ENCODE measurements at places on chromosomes 1 and 21.

GRCh38 chr1:54548389-54549044 is 489 bp downstream of the ACOT11 start:
- DNase-seq, result no peak

GRCh38 chr1:44660176-44660575 is 14.1 kb downstream of the TMEM53 start:
- DNase-seq, result peak; percentile 82

DNA sequence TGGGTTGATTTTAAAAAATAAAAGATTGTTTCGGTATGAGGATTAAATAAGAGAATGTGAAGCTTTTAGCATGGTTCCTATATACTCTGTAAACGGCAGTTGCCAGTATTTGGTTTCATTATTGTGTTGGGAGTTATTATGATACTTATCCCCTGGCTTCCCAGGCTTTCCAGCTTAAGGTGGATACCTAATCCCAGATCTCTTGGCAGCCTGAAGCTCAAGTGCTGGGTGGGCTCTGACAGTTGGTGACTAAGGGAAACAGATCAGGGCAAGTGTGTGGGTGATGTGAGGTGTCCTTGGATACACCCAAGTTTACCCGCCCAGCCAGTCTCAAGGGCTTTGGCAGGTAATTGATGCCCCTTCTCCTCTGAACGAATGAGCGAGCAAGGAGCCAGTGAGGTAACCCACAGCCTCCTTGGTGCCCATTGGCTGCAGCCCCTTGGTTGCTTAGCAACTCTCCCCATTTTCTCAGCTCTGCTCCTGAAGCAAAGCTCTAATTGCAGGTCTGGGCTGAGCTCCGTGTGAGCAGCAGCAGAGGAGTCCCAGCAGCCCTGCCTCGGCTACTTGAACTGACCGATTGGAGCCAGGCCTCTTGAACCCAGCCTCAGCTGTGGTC is 6.1 kb downstream of the IPO13 start:
- DNase-seq, result peak; percentile 36

GRCh38 chr1:77276941-77277340 is 4.9 kb upstream of the AK5 start:
- DNase-seq, result no peak

GRCh38 chr1:213994888-213995287 is 7.1 kb downstream of the PROX1 start:
- DNase-seq, result peak; percentile 24

DNA sequence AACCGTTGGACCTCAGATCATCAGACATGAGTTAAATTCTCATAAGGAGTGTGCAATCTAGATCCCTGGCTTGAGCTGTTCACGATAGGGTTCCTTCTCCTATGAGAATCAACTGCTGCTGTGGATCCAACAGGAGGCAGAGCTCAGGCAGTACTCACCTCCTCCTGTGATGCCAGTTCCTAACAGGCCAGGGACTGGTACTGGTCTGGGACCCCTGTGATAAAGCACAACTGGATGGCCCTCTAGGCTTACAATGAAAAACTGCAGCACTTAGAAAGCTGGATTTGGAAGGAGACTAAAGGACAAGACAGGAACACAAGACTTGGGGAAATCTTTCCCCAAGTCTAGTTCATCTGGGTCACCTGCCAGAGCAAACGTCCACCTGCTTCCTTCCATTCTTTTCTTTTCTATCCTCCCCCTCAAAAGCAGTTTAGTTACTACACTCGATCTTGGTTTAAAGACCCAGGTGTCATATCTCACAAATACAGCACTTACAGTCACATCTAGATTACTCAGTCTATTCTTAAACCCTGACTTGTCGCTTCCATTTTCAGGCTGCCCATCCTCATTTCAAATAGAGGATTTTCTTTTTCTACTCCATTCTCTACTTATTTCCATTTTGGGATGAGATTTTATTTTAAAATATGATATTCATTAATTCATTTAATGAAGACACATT is 59.8 kb downstream of the PTPN14 start:
- DNase-seq, result no peak

- no peak for DNase-seq
These were observed 85.0 kb downstream of the RGS21 start for GRCh38 chr1:192401825-192402224.

DNA sequence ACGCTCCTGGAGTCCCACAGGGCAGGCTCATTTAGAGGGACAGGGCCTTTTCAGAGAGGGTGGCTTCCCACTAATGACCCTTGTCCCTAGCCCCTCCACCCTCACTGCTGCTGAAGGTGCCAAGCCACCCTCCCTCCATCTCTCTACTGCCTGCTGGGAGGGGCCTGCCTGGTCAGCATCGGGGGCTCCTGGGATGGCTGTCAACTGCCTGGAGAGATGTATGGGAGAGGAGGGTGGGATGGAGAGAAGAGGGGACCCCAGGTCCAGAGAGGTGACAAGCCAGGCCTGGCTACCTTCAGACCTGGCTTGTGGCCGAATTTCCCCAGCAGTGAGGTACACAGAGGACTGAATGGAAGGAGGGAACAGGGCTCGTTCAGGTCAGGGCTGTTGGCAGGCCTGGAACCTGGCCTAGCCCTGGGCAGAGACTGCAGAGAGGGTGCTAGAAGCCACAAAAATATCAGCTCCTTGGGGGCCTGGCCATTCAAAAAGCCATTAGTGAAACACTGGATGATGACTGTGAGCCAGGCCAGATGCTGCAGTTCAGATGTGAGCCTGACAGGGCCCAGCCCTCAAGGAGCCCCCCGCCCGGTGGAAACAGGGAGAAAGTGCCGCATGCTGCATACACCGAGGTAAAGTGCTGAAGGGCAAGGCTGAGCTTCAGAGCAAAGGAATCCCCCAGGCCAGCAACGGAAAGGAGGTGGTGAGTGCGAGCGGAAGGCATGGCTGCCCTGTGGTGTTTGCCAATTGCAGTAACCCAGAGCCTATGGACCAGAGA is 20.0 kb downstream of the MMEL1 start:
- DNase-seq, result no peak

DNA sequence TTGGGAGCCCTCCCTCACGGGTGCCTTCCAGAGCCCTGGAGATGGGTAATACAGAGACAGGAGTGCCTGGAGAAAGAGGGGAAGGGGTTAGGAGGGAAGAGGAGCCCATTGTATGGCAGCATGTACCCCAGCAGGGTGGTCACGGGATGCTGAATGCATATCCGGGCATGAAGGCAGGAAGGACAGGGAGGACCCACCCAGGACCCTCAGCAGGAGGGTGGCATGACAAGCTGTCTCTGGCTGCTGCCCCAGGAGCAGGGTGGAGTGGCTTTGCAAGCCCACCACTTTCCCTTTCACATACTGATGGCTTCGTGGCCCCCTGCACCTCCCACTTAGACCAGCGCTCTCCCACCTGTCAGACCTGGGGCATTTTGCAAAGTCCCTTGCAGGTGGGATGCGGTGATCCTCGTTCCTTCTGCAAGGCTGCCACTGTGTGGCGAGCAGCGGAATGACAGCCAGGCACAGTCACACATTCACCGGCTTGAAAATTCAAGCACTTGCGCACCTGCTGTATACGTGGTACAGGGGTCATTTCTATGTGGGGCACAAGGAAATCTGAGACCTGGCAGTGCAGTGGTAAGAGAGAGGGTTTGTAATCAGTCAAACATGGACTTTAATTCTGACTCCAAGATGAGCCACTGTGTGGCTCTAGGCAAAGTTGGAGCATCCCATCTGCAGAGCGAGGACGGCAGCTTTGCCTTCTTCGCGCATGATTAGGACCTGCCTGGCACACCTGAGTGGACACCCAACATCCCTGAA is 53.2 kb upstream of the TMEM51 start:
- DNase-seq, result peak; percentile 45
